GM12891 (cell line): ENCODE measurements at places on chromosomes 5 and 9.

DNA sequence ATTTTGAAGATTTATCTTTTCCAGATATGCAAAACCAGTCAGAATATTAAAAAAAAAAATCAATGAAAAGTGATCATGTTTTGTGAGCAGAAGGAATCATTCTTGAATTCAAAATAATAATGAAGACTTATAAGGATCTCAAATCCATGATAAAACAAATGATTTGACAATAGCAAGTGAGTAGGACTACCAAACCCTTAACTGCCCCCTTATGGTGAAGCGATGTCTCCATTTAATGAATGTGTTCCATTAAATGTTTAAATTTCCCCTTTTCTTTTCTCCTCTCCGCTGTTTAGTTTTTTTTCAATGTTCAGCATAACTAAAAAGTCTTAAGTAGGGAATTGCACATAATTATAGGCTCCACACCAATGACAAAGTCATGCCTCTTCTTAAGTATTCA is 12.2 kb upstream of the MARCHF3 start:
- DNase-seq: no peak

DNA sequence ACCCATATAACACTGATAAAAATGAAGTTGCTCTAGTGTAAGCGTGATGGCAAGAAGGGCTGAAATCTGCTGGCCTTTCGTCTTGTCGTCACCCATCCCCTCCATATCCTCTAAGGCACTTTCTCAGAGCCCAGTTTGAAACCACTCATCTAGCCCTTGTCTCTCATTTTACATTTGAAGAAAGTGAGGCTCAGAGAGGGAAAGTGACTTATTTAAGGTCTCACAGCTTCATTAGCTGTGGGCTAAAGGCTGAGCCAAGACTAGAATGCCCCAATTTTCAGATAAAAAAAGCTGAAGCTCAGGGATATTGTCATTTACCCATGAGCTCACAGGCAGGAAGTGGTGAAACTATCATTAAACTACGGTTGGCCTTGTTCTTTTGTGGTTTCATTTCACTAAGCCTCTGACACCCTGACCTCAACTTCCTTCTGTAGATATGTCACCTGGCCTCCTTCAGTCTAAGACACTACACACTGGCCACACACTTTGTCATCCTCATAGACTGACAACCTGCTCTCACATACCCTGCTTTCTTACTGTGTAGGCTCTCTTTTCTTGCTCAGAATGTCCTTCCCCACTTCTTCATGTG is 176.7 kb upstream of the DMAC1 start:
- DNase-seq: peak; percentile 38

- DNase-seq: no peak
Observed at GRCh38 chr5:150465927-150466326, 16.4 kb upstream of the RPS14 start.

DNA sequence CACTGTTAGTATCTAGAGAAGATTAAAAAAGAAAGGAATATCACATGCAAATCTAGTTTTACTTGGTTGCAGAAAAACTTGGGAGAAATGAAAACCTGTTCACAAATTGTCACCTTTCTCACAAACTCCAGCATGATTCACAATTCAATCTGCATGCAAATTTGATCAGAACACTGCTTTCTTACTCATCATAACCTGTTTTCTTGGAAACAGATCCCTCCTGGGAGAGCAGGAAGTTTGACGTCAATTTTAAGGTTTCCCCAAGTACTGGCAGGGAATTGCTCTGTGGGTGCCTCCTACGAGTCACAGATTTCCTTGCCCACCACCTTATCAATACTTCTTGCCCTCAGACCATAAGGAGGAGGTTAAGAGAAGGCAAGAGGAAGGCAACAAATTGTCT is 30.2 kb upstream of the HTR4 start:
- no peak for DNase-seq

GRCh38 chr5:111310711-111311620 is 86.8 kb downstream of the CAMK4 start:
- no peak for DNase-seq

- DNase-seq: no peak
Observed at GRCh38 chr9:90446200-90446948, 196.2 kb downstream of the DIRAS2 start.

GRCh38 chr9:126116351-126117157 is 210.1 kb upstream of the MVB12B start:
- DNase-seq: no peak

DNA sequence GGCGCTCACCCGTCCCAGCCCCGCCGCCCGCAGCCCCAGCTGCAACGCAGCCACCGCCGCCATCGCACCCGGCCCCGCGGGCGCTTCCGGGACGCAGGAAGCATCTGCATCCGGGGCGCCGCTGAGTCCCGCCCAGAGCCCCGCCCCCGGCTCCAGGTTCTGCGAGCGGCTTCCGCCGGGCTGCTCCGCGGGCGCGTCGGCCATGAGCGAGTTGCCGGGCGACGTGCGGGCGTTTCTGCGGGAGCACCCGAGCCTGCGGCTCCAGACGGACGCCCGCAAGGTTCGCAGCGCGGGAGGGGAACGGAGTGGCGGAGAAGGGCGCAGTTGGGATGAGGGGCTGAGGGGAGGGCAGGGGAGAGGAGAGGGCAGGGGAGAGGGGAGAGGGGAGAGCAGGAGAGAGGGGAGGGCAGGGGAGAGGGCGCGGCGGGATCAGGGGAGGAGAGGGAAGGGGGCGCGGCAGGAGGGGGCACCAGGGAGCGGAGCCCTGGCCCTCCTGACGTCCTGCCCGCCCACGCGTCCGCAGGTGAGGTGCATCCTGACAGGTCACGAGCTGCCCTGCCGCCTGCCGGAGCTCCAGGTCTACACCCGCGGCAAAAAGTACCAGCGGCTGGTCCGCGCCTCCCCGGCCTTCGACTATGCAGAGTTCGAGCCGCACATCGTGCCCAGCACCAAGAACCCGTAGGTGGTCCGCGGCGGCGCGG is at the start of the genes SURF1 and SURF2:
Gene SURF1, minus strand, starts transcription at position 97 of the 701 bp plus-strand sequence. Its CDS starts 34 bp downstream, at position 63.
Gene SURF2, plus strand, starts transcription at position 160 of the 701 bp plus-strand sequence. Its CDS starts 43 bp downstream, at position 203.
- peak; percentile 95 for DNase-seq

GRCh38 chr5:39459071-39459470 is 34.3 kb upstream of the DAB2 start:
- no peak for DNase-seq

DNA sequence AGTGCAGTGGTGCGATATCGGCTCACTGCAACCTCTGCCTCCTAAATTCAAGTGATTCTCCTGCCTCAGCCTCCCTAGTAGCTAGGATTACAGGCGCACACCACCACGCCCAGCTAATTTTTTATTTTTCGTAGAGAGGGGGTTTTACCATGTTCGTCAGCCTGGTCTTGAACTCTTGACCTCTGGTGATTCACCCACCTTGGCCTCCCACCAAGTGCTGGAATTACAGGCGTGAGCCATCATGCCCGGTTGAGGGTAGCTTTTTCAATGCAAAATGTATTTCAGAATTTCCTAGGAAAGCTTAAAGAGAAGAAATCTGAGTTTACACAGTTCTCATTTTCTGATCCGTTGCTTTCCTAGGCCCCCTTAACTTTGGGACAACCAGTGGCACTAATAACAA is 15.7 kb downstream of the BDP1 start:
- no peak for DNase-seq

- DNase-seq: no peak
Observed at GRCh38 chr5:163670036-163670435, 164.6 kb downstream of the MAT2B start.

- no peak for DNase-seq
Observed at GRCh38 chr5:94017579-94017978, 276.2 kb upstream of the POU5F2 start.

DNA sequence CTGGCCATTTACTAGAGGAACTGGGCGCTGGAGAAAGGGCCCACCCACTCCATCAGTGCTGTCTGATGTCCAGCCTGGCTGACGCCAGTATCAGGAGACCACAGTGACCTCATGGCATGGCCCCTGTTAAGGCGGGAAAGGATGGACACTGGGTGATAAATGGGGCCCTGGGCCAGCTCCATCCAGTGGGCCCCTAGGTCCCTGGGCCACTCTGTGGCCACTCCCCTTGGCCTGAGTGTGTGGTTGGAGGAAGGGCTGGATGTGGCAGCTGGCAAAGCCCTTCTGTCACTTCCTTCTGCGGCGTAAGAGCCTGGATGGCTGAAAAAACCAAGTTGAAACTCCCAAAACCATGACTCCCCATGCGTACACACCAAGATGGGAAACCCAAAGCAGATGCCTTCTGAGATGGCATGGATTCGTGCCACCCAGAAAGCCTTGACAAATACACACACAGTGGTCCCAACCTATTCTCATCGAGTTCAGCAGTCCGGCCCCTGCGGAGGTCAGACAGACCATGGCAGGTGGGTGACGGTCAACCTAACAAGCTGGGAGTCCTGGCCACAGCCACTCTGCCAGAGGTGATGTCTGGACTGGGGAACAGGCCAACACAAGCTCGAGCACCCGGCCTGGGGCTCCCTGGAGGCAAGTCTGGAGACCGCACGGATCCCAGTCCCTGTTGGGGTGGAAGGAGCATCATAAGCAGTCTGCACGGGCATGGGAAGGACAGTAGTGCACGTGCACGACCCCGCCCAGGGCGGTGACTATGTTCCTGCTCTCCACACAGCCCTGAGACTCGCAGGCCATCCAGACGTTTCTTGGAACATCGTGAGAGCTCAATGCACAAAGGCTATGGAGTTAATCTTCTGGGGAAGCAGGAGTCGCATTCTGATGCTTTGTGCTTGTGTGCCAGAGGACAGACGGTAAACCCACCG is 45.2 kb upstream of the NOTCH1 start:
- no peak for DNase-seq

DNA sequence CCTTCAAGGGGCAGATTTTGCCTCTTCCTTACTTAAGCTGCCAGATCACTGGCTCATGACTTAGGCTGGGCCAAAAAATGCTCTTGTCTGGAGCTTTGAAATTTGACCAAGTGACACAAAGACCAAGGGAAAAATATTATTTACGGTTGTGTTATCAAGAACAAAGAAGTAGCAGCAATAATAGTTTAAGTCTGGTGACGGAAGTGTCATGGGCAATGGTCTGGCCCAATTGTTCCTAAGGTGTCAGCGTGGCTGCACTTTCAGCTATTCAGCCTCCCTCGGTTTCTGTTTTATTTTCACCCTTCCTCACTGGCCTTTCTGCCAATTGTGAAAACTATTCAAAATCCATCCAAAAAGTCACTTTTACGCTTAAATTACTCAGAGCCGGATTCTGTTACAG is 185.3 kb downstream of the CDH18 start:
- DNase-seq: no peak

- no peak for DNase-seq
Observed at GRCh38 chr5:54867310-54867944, 118.0 kb downstream of the ESM1 start.
